ENCODE measurements at places on chromosomes 12 and 14. TPM values are rescaled to one million over a fixed set of nuclear protein-coding genes. Genes with fewer than 3 reads are reported as not detected.

- DNase-seq, result peak; percentile 86
These were observed 647 bp upstream of the TGFB3 start for GRCh38 chr14:75982266-75983018.

GRCh38 chr12:78584695-78585094 lies 279.9 kb upstream of the SYT1 start:
- peak; percentile 73 for DNase-seq

GRCh38 chr14:62734831-62735230 lies 310.4 kb downstream of the KCNH5 start:
- no peak for DNase-seq

DNA sequence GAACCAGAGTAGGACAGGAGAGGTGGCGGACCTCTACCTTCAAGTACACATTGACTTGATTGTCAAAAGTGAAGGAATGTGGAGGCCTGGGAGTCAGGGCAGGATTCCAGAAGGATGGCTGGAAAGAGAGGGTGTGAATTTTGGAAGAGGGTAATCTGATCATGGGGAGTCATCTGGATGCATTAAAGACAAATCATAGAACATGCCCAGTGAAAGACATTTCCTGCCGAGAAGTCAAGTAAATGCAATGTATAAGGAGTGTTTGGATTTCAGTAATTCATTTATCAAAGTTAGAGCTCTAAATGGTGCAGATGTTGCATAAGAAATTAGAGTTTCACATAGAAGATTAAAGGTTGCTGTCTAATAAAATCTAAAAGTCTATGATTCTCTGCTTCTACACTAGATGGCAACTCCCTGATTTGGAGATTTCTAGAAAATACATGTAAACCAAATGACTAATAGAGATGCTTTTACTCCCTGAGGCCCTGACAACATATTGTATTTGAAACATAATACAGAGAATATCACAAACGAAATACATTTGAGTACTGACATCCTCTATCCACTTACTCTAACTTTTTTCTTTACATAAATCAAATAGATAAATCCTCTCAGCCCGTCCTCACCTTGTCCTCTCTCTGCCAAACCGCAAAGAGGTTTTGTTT lies 91.3 kb downstream of the KCNA5 start:
- no peak for DNase-seq

The NDRG2 gene
- 18.1 TPM for total RNA-seq

DNA sequence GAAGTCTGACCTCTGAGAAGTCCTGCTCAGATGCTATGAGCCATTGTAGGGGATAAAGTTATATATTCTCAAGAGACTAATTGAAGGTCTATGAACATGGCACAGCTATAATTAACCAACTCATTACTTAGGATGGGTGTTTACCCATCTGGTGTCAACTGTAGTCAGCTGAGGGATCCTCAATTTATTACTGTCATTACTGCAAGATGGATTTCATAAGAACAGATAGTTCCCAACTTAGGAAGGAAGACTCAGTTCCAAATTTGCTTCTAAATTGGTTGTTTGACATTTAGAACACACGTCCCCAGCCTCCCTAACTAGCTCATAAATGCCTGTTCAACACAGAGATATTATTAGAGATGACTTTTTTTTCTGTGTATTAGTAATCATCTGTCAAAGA lies 81.4 kb downstream of the FRMD6 start:
- DNase-seq, result no peak

The PZP gene
- total RNA-seq, result not detected

- DNase-seq, result no peak
These were observed 450.6 kb downstream of the ZFP36L1 start for GRCh38 chr14:68342216-68342763.

The SOCS4 gene
- total RNA-seq, result 37.5 TPM

DNA sequence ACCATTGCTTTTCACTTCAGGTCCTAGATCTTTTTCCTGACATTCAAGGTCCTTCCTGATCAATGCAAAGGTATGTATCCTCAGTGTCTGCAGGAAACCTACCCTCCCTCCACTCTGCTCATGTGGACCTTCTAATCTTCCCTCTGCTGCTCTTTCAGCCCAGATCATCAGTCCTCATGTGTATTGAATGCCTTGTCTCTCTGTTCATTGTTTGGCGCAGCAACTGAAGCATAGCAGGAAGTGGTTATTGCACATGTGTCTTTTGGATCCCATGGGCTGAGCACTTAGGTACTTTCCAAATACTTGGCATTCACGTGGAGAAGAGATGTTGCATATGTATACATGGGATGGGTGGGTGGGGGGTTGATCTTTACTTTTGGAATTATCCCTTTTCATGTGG lies 4.3 kb upstream of the NIN start:
- DNase-seq, result no peak

- DNase-seq, result peak; percentile 71
These were observed 24.6 kb upstream of the UBC start for GRCh38 chr12:124939079-124939420.

The GDF3 gene
- 9.1 TPM for total RNA-seq

DNA sequence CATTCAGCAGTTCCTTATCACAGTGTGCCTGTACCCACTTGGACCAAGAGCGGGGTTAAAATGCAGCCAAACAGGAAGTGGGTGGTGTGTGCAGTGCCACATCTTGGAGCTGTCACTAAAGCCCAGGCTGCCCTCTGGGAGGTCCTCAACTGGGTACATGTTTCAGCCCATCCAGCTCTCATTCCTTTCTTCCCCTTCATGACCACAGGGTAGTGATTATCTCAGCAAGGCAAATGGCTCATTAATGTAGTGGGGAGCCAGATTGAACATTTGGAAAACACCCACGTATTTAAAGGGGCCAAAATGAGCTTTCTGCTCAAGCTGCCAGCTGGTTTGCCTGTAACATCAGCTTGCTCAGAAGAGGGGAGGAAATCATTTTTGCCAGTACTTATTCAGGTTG lies 210.8 kb upstream of the BTG1 start:
- no peak for DNase-seq

The MAP1LC3B2 gene
- 1.5 TPM for total RNA-seq

The UNG gene
- total RNA-seq, result 188 TPM

DNA sequence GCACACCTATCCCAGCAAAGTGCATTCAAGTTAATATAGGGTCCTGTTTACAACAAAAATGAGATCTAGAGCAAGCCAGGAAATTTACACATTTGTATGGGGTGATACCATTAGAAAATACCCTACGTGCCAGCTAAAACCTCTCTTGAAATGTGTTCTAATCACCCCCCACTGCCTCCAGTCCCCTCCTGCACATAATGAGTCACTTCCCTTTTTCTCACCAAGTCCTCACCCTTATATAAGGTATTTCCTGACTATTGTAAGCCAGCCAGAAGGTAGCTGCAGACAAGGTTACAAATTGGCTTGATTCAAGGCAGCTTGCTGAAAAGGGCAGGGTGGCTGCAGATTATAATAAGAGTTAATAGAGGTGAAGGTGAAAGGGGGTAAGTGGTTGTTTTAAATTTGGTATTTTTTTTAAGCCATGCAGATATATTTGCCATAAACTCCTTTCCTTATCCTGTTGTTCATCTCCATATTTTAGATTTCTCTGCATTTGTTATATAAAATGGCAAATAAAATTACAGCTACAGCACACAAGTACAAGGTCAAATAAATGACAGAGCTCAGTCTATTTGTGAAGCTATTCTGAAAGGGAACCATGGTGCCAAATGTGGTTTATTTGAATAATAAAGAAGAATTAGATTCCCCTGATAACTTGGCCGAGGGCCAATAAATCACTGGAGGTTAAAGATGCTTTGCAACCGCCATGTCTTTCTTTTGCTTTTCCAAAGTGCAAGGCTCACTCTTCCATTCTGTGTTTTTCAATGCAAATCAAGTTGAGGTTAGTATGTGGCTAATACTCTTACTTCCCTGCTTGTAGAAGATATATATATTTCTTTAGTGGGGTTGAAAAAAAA lies 385.9 kb downstream of the EGLN3 start:
- peak; percentile 33 for DNase-seq

- no peak for DNase-seq
These were observed 8.4 kb downstream of the DEGS2 start for GRCh38 chr14:100150932-100151587.

GRCh38 chr12:79019672-79020071 lies 155.1 kb downstream of the SYT1 start:
- DNase-seq, result no peak

- peak; percentile 92 for DNase-seq
These were observed 1.6 kb upstream of the CEBPE start for GRCh38 chr14:23120541-23121251.

DNA sequence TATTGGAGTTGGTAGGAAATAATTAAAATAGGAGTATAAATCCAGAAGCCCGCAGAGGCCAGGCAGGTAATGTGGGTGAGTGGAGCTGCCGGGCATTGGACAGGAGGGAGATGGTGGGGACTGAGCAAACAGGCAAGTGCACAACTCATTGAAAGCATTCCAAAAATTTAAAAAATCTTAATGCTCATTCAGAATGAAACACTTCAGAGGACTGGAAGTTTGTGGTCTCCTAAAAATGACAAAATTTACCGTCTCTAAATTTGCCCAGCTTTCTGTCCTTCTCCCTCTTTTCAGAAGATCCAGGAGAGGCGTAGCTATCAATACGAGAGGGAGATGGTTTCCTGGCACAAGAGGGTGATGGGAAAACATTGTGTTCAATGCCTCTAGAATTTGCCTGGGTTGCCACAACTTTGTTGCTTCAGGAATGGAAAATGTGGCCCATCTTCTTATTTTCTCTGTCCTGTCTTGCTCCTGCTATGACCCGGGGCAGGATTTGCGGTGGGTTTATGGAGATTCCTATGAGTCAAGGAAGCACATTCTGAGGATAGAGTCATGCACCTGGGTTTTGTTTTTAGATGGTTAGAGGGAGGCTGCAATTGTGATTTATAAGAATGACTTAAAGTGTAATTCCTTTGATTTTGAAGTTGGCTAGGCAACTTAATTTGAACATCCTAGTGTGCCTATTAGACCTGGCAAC lies 72.2 kb downstream of the BORCS5 start:
- no peak for DNase-seq

DNA sequence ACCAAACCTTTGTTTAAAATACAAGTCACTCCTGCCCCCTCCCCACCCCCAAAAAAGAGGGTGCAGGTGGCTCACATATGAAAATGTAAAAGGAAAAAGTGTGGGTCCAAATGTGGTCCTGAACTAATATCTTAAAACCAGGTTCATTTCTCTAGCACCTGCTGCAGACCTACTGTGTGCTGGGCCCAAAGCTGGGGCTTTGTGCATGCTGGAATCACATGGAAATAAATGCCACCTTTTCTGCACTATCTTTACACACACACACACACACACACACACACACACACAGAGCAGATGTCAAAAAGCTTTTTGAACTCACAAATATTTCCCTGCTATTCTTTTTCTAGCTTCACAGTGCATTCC lies 3.2 kb upstream of the BCL11B start:
- DNase-seq, result no peak

DNA sequence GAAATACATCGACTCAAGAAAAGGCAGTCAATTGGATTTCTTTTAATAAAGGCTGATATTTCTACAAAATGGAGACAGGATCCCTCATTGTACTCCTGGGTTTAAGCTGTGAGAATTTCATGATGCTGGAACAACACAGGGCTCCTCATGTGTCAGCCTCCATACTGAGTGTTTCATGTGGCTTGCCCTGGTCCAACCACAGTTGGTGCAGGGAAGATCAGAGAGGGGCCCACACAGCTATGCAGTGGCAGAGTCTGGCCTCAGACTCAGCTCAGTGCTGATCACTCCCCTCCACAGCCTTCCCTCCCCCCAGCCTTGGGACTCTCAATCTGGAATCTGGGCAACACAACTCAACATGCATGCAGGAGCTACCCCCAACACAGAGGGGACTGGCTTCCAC lies 122.5 kb upstream of the OVCH1 start:
- no peak for DNase-seq

The FGD4 gene
- total RNA-seq, result 53.9 TPM

The CDCA3 gene
- 48.6 TPM for total RNA-seq

GRCh38 chr12:128077211-128077916 lies 189.6 kb upstream of the TMEM132C start:
- DNase-seq, result no peak

- DNase-seq, result no peak
These were observed 9.2 kb upstream of the GPX2 start for GRCh38 chr14:64951724-64952123.

GRCh38 chr12:6632026-6632983 lies 3.5 kb downstream of the LPAR5 start:
- no peak for DNase-seq

- no peak for DNase-seq
These were observed 2.2 kb downstream of the ATP23 start for GRCh38 chr12:57943438-57944080.

- peak; percentile 77 for DNase-seq
These were observed at the start of gene MMP17 for GRCh38 chr12:131827961-131828534. MMP17 (plus strand) TSS chr12:131828393; CDS start chr12:131828495, 102 bp downstream.

The POTEM gene
- not detected for total RNA-seq

The CCDC175 gene
- 0.09 TPM for total RNA-seq

The VRTN gene
- 104 TPM for total RNA-seq

DNA sequence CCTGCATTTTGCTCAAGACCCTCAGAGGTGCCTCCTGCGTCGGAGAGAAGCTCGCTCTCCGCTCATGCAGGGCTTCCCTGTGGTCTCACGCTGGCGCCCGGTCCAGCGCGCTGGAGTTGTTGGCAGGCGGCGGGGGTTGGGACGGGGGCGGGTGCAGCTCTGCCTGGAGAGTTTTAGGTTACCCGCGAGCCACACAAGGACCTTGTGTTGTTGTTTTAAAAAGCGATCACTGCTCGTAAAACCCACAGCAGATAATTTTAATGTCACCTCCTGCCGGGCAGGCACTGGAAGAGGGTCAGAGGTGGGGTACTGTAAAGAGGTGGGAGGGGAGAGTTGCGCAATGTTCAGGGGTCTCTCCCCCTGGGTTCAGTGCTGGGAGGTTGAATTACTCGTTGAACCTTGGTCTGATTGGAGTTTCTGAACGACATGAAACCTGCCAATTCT lies 850 bp downstream of the SMOC1 start:
- DNase-seq, result no peak

GRCh38 chr12:28507033-28507432 lies 316.8 kb downstream of the CCDC91 start:
- DNase-seq, result no peak

The BICDL1 gene
- total RNA-seq, result 13.8 TPM

The COX8C gene
- total RNA-seq, result not detected

- DNase-seq, result no peak
These were observed 39.7 kb upstream of the AP4S1 start for GRCh38 chr14:30985796-30986195.

The GPR137C gene
- total RNA-seq, result 4.3 TPM

- DNase-seq, result no peak
These were observed 99.2 kb downstream of the BRMS1L start for GRCh38 chr14:35925319-35925718.

The COCH gene
- 25.8 TPM for total RNA-seq

The RAD52 gene
- total RNA-seq, result 18.2 TPM

DNA sequence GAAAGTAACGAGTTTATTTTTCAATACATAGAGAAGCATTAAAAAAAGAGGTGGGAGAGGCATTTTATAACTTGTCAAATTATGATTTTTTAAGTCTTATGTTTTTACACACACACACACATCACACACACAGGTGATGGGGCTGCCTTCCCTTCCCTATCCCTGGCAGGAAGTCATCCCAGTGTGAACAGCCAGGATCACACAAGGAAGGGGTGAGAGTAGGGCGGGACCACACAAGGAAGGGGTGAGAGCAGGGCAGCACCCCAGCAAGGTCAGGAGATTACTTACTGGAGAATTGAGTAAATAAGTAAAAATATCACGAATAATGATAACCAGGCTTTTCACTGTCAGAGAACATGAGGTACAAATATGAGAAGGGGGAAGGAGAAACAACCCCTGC lies 372.6 kb downstream of the SEC23A start:
- DNase-seq, result no peak

GRCh38 chr12:64057706-64058105 lies 164.4 kb downstream of the KICS2 start:
- no peak for DNase-seq

GRCh38 chr14:34063042-34063441 lies 112.2 kb upstream of the EGLN3 start:
- no peak for DNase-seq

- DNase-seq, result no peak
These were observed 103.5 kb upstream of the BCAT1 start for GRCh38 chr12:25052196-25052913.
